ENCODE measurements at places on chromosomes 7 and 10.

DNA sequence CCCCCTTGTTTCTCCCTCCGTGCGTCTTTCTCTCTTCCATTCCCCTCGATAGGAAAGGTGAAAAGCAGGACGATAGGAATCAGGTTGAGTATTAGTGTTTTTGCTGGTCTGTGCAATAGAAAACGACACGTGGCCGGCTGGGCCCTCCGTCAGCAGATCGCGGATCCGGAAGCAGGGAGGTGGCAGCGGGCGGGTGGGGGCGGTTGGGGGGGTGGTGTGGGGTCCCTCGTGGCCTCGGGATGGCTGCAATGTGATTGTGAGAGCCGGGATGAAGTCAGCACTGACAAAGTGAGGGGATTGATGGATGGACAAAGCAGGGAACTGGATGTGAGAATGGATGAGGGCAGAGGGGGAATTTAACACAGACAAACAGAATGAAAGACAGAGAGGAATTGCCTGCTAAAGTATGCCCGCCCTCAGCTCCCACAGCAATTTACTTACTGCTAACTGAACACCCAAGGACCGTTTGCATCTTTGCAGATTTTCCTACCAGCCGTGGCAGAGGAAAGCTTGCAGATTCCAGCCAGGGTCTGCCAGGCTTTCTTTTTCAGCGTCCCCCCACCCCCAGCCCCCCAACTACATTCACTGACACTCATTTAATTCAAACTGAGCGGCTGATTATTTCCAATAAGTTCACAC, 280.9 kb downstream of the LRMDA start:
- DNase-seq, result no peak

DNA sequence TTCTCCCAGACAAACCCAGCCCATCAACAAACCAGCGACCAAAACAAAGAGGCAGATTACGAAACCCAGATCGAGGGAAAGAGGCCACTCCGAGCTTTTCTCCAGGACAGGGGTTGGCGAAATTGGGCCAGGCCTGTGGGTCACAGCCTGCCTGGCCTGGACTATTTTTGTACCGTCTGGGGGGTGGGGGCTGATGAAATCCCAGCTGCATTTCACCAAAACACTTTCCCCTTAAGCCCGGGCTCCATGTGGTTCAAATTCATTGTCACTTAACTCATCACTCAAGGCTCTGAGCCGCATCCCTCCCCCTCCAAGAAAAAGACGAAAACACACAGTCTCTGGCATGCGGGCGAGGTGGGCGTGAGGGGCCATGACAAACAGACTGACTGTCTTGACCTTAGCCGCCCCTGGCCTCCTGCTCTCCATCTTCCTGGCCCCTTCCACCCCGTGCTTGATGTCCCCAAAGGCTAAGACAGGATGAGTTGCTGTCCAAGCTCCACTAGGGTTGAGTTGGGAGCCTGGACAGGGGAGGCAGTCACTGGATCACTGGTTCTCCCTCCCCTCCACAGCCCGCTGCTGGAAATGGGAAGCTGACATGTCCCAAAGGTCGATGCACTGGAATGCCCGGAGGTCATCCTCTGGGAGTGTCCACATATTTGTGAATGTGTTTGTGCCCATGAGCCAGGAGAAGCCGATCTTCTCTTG, 19.2 kb downstream of the TMEM270 start:
- DNase-seq, result no peak

DNA sequence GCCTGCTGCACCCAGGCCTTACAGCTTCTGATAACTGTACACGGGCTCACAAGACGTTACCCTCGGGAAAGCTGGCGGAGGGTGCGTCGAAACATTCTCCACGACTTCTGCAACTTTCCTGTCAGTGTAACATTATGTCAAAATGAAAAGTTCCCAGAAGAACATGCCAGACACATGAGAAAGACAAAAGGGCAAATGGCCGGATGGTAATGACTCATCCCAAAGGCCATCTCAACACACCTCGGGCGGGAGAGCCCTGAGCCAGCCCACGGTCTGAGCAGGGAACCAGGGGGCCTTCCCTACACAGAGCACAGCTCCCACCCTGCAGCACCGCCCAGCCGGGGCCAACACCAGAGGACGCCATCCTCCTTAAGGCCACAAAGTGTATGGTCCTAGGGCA, 118.7 kb downstream of the MAD1L1 start:
- DNase-seq, result no peak

DNA sequence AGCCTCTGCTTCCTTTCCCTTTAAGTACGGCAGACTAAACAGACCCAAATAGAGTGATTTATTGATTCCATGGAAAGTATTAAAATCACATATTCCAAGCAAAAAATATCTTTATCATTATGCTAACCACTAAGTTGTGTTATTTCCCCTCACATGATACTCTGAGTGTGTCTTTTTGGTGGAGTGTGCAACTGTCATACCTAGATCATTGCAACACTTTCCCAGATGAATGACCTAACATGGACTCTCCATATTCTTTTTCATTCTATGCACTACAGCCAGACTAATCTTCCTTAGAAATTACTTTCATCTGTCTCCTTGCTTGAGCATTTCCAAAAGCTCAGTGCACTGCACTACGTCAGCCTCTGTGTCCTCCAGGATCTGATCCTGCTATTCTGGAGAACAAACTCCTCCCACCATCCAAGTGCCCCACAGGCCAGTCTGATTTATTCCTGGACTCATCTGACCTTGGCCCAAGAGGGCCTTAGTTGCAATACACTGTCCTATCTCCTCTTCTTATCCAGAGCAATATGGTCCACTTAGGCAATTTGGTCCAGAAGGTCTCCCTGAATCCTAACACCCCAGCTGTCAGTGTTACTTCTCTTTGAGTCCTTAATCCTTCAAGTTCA, 263.3 kb upstream of the KLF6 start:
- DNase-seq, result no peak

GRCh38 chr7:129657363-129657762, 45.8 kb downstream of the NRF1 start:
- no peak for DNase-seq

- DNase-seq, result no peak
These were observed 48.8 kb upstream of the CHST15 start for GRCh38 chr10:124142006-124142739.

GRCh38 chr7:36606153-36606975, 117.9 kb downstream of the AOAH start:
- no peak for DNase-seq

- no peak for DNase-seq
These were observed 16.9 kb upstream of the STMP1 start for GRCh38 chr7:135645296-135645904.

DNA sequence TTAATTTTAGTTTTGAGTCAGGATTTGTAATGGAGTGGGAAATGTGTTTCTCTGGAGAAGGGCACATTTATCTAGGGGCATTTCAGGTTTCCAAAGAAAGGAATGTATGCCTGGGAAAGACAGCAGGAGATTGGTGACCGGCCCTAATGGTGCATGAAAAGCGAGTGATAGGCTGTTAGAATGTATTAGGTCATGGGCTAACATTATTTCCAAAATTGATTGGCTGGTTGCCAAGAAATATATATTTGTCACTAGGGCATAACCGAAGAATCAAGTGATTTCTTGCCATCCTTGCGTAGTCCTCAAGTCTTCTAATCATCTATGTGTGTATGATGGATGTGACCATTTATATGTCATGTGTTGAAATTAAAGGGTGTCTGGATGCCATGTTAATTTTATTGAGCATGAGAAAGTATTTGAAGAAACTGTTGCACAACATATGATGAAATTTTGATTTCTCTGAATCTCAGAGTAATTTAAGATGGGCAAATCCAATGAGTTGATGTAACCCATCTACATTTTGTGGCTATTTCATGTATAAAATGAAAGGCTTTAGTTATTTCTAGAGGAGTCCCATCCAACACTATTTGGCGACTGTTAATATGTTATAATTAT, 248.4 kb downstream of the BMPER start:
- no peak for DNase-seq

GRCh38 chr7:12391922-12392615, 11.6 kb downstream of the VWDE start:
- no peak for DNase-seq

- no peak for DNase-seq
These were observed 114.3 kb upstream of the NOBOX start for GRCh38 chr7:144517749-144518148.

- no peak for DNase-seq
These were observed 20.4 kb upstream of the GPR37 start for GRCh38 chr7:124785994-124786393.

- DNase-seq, result no peak
These were observed 91.0 kb downstream of the CUBN start for GRCh38 chr10:17038627-17039026.

DNA sequence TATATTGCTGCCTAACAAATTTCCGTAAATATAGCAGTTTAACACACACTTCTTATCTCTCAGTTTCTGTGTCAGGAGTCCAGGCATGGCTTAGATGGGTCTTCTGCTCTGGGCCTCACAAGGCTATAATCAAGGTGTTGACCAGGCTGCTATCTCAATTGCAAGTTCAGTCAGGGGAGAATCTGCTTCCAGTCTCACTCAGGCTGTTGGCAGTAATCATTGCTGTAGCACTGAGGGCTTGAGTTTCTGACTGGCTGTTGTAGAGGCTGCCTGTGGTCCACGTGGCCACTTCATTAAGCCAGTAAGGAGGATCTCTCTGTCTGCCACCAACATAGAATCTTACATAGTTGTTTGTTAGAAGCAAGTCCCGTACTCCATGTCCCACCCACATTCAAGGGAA, 138.4 kb downstream of the ST7 start:
- no peak for DNase-seq

GRCh38 chr7:99095698-99096097, 48.2 kb downstream of the SMURF1 start:
- DNase-seq, result no peak

- no peak for DNase-seq
These were observed 8.3 kb downstream of the NEBL start for GRCh38 chr10:20888620-20889330.

GRCh38 chr7:2129323-2130095, 103.2 kb downstream of the MAD1L1 start:
- no peak for DNase-seq

GRCh38 chr7:29771081-29771816, 35.1 kb upstream of the WIPF3 start:
- DNase-seq, result no peak

- DNase-seq, result no peak
These were observed 6.3 kb upstream of the LIPF start for GRCh38 chr10:88657901-88658300.

DNA sequence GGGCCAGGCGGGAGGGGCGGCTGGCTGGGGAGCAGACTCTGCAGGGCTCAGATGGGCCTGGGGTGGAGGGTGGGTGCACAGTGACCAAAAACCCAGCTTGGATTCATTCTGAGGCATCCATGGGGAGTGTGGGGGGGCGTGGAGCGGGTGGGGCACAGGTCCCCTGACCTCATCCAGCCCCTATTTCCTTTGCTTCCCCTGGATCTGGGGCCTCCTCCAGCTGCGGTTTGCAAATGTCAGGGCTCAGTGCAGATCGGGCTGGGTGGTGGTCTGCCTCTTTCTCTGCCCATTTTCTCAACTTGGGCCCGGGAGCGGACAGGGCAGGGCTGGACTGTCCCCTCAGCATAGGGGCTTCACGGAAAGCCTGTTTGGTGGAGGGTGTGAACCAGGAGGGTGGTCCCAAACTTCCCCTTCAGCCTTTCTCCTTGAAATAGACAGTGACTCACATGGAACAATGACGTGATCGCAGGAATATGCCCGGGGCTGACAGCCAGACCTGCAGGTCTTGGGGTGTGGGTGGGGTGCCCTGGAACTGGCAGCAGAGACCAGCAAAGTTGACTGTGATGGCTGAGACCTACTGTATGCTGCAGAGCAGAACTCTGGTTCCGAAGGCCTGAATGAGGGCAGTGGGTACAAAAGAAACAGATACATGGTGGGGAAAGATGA, 72.9 kb upstream of the PODXL start:
- DNase-seq, result no peak

DNA sequence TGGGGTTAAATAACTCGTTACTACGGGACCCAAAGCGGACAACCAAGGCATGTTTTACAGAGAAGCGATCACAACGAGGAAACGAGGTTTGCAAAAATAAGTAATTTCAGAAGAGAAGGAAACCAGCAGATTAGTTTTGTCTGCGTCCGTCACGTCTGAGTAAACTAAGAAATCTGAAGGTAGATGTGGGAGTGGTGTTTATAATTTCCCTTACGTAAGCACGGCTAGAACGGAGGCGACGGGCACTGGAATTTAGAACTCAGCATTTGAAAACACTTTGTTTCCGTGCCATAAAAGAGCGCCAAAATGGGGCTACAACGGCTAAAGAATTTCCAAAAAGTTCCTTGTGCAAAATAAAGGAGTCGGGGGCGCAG, 718 bp upstream of the UMAD1 start:
- no peak for DNase-seq

GRCh38 chr7:154804449-154804848, 198.5 kb downstream of the PAXIP1 start:
- no peak for DNase-seq

- no peak for DNase-seq
These were observed 47.5 kb downstream of the WIPF3 start for GRCh38 chr7:29853789-29854188.

- DNase-seq, result no peak
These were observed 78.1 kb upstream of the STRIP2 start for GRCh38 chr7:129356176-129356575.

DNA sequence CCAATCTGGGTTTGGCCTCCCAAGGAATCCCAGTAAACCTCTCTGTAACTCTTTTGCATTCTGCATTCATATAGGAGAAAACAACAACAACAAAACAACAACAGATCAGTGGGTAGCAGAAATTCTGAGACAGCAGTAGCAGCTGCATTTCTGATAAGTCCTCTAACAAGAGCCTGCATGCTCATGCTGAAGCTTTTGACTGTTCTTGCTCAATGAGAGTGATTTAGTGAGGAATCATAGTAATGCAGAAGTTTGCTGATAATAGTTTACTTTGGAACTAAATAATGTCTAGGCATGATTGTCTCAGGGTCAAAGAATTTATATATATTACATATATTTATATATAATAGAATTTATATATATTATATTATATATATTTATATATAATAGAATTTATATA, 35.2 kb downstream of the BMPER start:
- no peak for DNase-seq

- DNase-seq, result no peak
These were observed 35.8 kb downstream of the DDIT4 start for GRCh38 chr10:72309290-72310240.

- no peak for DNase-seq
These were observed 241.7 kb downstream of the GATA3 start for GRCh38 chr10:8296090-8296733.

DNA sequence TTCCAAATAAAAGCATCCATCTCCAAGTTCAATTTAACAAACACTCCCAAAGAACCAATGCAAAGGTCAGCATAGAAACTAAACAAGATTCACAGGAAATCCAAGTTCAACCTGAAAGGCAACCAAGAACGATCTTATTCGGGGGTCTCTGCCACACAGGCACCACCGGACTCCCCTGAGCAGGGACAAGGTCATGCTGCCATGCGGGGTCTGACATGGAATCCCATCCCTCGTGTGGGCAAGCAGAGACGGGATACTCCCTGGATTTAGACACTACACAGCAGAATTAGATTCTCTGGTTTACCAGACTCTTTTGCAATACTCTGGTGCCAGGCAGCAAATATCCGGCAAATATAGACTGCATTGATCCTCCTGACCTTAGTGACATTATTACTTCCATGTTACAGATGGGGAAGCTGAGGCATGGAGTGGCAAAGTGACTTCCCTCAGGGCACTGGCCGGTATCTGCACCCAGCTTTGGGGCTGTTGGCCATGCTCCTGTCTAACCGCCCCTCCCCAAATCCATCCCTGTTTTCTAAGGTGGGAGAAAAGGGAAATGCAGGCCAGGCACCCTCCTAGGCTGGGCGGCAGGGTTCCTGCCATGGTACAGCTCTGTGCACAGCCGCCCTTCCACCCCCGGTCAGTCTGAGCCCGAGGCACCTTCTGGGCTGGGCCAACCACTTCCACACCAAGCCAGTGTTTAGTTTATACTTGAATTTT, 111.8 kb downstream of the VIPR2 start:
- DNase-seq, result no peak
